WTC11 (cell line): ENCODE measurements at places on chromosomes 2 and 18. TPM values are rescaled to one million over a fixed set of nuclear protein-coding genes. Genes with fewer than 3 reads are reported as not detected.

The STRADB gene
- total RNA-seq: 35.4 to 37.4 TPM (median 36.7 TPM) in 3 replicates

The MORN2 gene
- total RNA-seq: 5.9 to 8.0 TPM (median 7.4 TPM) in 3 replicates

The SCYGR4 gene
- total RNA-seq: not detected in 3 replicates

The TMEM163 gene
- total RNA-seq: 0.94 to 1.6 TPM (median 1.2 TPM) in 3 replicates

The CASP10 gene
- total RNA-seq: 2.8 to 2.9 TPM (median 2.8 TPM) in 3 replicates

- no peak for DNase-seq
These were observed 33.7 kb upstream of the GPR17 start for GRCh38 chr2:127612111-127612822.

DNA sequence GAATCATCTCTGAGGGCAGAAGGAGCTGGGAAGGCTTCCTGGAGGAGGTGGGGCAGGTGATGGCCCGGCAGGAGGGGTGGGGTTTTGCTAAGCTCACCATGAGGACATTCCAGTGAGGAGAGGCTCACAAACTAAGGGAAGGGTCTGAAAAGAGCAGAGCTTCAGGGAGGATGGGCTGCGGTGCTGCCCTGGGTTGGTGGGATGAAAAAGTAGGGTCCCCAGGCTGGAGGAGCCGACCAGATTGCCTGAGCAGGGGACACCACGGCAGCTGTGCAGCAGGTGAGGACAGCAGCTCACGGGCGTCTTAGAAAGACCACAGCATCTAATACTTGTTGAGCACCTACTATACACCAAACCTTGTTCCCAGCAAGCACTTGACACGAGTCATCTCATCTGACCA is 82.2 kb downstream of the DYSF start:
- no peak for DNase-seq

DNA sequence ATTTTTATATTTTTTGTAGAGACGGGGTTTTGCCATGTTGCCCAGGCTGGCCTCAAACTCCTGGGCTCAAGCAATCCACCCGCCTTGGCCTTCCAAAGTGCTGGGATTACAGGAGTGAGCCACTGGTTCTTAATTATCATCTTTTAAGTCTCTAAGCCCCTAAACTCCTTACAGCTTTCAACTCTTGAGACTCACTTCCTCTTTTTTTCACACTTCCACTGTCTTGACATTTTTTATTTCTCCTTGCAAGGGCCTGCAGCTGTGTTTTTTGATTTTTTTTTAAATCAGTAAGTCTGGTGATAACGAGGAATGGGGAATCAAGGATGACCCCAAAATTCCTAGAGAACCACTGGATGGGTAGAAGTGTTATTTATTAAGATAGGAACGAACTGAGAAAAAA is 8.6 kb upstream of the ABCB11 start:
- DNase-seq: no peak

DNA sequence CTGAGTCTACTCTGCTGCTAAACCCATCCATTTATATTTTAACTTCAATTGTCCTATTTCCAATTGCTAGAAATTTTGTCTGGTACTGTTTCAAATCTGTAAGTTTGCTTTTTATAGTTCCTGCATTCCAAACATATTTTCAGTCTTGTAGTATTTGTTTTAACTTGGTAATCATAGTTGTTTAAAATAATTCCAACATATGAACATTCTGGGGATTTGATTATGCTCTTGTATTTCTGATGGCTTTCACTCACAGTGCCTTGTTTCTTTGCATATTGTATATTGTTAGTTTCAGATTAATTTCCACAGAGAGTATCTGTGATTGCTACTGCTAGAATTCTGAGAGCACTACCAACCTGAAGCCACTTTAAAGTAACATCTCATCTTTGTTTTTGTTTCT is 202.4 kb downstream of the ETAA1 start:
- no peak for DNase-seq

- peak; percentile 79 for DNase-seq
These were observed at the start of gene TGIF1 for GRCh38 chr18:3450012-3450798. TGIF1 (plus strand) TSS chr18:3450172; CDS start chr18:3450490, 318 bp downstream.

GRCh38 chr18:48317781-48318381 is 91.3 kb downstream of the ZBTB7C start:
- DNase-seq: no peak

- DNase-seq: no peak
These were observed 22.9 kb downstream of the COA5 start for GRCh38 chr2:98585386-98585785.

GRCh38 chr2:65554765-65555591 is 122.6 kb upstream of the SPRED2 start:
- DNase-seq: no peak

GRCh38 chr2:10538224-10538894 is 90.2 kb upstream of the ODC1 start:
- DNase-seq: no peak
